ENCODE measurements at places on chromosomes 3 and 15. TPM values are rescaled to one million over a fixed set of nuclear protein-coding genes. Genes with fewer than 3 reads are reported as not detected.

Gene GLDN
- total RNA-seq: 8.4 TPM

Gene LRTM1
- total RNA-seq: not detected

Gene USF3
- total RNA-seq: 12.9 TPM

Gene PCOLCE2
- 64.1 TPM for total RNA-seq

Gene GPR156
- not detected for total RNA-seq

Gene STRC
- total RNA-seq: not detected

Gene CAV3
- 34.0 TPM for total RNA-seq

Gene ADGRG7
- total RNA-seq: not detected

Gene VWA5B2
- not detected for total RNA-seq

Gene PLSCR5
- not detected for total RNA-seq

Gene SMCO1
- 78.6 TPM for total RNA-seq

Gene AMOTL2
- 61.9 TPM for total RNA-seq

Gene C3orf49
- not detected for total RNA-seq

Gene C3orf52
- 1.8 TPM for total RNA-seq

Gene SLCO3A1
- total RNA-seq: 45.9 TPM

Gene NR2E3
- not detected for total RNA-seq

Gene SNAPC5
- total RNA-seq: 40.8 TPM

Gene FAM131A
- total RNA-seq: 33.4 TPM

Gene DISP2
- 3.9 TPM for total RNA-seq

Gene PIGZ
- 2.8 TPM for total RNA-seq

Gene ACOX2
- total RNA-seq: 33.4 TPM

DNA sequence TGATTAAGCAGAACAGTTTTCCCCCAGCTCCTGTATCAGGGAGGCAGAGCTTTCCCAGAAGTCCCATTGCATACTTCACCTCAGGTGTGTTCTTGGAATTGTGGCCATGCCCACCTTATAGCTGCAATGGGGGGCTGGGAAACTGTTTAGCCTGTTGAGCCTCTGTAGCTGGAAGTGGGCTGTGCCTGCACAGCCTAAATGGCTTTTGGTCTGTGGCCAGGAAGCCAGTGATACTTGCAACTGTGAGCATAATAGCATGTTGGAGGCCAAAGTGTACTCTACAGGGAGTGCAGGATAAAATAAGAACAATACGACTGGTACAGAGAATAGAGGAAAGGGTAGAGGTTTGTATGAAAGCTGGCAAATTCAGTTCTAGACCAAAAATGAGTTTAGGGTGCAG is 248.5 kb downstream of the PTPRG start:
- no peak for DNase-seq

GRCh38 chr3:187811585-187812250 is 66.5 kb upstream of the BCL6 start:
- DNase-seq: no peak

- peak; percentile 62 for DNase-seq
Observed at GRCh38 chr15:55741833-55742497, 987 bp downstream of the PRTG start.

- DNase-seq: no peak
Observed at GRCh38 chr15:100994597-100995446, 75.7 kb downstream of the LRRK1 start.

DNA sequence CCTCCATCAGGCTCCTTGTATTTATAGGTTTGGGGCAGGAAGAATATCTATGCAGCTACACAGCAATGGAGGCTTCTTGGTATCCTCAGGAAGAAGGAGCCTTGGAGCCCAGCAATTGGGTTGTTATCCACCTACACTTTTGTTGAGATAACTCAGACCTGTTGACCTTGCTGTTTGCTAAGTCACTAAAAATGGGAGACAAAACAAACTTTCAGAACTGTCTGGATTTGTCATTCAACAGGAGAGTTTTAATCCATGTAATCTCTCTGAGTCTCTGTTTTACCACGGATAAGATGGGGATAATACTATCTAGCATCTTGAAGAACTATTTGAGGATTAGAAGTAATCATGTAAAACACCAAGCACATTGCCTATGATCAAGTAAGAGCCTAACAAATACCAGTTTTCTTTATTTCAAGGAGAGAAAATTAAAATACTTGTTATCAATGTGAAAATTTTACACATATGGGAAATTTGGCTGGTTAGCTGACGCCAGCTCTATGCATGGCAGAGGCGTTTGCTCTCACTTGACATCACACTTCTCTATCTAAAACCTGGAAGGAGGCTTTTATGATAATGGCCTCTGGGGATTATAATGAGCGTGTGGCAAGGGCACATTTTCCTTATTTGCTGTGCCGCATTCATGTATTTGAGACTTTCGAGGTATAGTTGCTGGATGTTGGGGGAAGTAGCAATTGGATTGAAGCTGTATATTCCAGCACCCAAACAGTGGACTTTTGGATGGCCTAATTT is 215.6 kb downstream of the PDCD6IP start:
- no peak for DNase-seq

- DNase-seq: no peak
Observed at GRCh38 chr15:98003996-98004395, 43.5 kb downstream of the ARRDC4 start.

DNA sequence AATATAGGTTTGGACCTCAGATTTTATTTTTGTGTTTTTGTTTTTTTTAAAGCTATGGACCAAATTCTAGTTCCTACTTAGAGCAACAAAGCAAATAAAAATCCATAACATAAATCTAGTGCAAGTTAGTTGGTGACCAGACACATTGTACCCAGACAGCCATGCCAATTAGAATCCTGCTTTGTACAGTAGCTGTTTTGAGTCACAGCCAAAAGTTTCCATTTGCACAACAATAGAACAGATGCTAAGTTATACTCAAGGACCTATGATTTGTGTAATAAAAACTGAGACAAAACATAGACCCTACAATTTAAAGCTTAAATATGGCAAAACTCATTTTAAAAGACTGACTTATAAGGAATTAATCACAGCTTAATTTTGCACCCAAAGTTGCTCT is 513.1 kb upstream of the CBLB start:
- no peak for DNase-seq

DNA sequence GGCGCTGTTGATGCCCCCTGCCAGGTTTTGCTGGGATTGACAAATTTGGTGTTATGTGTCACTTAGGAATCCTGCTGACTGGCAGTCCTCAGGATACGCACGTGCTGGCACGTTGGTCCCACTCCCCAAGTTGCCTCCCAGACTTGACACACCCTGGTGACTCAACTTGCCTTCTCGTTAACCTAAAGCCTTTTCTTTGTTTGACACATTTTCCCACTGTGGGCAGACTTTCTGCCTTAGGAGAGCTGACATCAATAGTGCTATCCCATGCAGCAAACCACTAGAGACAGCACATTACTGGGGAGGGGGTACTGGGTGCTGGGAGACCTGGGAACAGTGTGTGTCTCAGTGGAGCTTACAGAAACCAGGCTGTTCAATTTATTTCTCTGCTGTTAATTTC is 104.3 kb downstream of the OXNAD1 start:
- no peak for DNase-seq

DNA sequence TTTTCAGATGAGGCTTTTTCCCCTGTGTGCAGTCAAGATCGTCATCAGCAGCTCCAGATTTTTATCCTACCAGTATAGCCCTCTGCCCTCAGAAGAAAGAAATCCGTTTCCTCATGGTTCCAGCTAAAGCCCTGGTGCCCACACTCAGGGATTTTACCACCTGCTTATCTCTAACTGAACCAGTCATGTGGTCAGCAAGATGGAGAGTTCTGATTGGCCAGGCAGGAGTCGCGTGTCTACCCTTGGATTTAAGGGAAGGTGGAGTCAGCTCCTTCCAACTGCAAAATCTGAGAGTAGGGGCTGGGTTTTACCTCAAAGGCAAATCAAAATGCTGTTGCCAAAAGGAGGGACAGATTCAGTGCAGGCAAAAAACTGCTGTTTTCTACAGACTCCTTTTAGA is 135.3 kb downstream of the LRTM1 start:
- DNase-seq: no peak

GRCh38 chr3:139506766-139507165 is 30.4 kb upstream of the RBP2 start:
- no peak for DNase-seq

- DNase-seq: peak; percentile 89
Observed at GRCh38 chr3:179322286-179323196, at the start of gene ZNF639. TSS of gene ZNF639 (plus strand) at chr3:179323031. CDS start at chr3:179328294, 5,263 bp downstream.

DNA sequence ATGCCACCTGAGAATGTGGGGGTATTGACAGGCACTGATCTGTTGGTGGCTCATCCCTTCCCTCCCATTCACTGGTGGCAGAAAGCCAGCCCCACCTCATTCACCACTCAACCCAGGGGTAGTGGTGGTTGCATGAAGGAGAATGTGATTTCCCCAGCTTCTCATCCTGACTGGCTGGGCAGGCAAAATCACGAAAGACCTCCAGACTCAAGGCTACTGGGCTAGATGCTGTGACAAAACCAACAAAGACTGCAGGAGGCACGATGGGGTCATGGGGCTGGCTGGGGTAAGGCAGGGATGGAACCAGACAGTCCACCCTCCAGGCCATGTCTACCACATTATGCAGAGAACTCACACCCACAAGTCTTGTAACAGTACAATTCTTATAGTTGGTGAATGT is 33.9 kb downstream of the FSTL1 start:
- DNase-seq: no peak

DNA sequence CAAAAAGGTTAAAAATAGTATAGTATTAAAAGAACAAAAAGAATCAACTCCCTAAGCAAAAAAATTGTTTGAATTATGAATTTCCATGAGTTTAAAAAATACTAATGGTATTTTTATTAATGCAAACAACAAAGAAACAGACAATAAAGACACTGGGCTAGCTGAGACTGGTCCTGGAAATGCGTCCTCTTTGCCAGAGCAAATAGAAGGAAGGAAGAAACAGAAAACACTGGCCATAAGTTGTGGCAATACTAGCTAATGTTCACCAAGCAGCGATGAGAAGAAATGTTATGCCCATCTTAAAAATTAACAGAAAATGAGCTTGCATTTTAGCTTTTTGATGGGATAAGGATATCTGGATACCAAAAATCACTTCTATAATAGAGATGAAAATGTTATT is 88.6 kb downstream of the TBL1XR1 start:
- DNase-seq: no peak

DNA sequence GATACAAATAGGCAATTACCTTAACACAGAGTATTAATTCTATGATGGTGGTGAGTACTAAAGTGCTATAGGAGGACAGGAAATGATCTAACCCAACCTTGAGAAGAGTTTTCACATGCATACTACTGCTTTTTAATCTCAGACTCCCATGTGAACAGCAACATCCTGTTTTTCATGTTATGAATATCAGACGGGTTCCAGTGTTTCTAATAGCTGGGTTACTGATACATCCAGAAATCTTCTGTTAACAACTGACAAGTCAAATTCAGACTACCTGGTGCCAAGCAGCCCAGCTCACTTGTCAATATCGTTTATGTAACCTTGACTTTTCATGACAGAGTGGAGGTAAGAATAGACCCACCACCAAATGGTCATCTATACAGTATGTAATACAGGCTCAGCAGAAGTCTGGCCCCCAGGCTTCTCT is 220.2 kb upstream of the COL8A1 start:
- no peak for DNase-seq

DNA sequence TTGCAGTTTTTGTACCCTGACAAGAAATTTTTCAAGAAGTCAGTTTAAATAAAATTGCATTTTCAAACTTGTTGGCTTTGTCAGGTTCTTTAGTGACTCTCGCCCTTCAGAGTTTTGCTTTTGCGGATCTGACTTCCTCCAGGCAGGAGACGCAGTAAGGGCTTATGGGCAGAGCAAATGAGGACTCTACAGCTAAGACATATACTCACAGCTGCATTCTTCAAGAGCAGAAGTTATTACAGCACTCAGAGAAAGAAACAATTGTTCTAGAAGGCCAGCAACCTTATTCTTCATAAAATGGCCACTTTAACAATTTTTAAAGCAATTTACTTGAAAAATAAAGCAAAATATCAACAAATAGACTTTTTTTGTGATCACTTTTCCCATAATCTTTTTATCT is 438.8 kb upstream of the THRB start:
- DNase-seq: no peak

DNA sequence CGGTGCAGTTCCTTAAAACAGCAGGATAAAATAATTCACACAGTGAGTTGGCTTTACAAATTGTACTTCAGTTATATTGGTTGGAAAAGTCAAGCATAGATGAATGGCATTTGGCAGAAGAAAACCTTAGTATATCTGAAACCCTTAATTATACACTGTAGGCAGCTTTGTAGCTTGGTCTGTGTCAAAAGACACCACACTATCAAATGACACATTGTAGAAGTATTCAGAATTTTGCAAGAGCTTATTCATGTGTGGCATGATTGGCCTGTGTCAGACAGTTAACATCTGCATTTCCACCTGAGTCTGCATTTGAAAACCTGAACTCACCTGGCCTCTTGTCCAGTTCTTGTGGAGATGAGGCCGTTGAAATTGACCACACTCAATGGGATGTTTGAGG is 13.8 kb downstream of the TMEM266 start:
- no peak for DNase-seq

- no peak for DNase-seq
Observed at GRCh38 chr15:80411788-80412288, 7.7 kb downstream of the ARNT2 start.

- no peak for DNase-seq
Observed at GRCh38 chr3:121719423-121719822, 30.1 kb downstream of the GOLGB1 start.

DNA sequence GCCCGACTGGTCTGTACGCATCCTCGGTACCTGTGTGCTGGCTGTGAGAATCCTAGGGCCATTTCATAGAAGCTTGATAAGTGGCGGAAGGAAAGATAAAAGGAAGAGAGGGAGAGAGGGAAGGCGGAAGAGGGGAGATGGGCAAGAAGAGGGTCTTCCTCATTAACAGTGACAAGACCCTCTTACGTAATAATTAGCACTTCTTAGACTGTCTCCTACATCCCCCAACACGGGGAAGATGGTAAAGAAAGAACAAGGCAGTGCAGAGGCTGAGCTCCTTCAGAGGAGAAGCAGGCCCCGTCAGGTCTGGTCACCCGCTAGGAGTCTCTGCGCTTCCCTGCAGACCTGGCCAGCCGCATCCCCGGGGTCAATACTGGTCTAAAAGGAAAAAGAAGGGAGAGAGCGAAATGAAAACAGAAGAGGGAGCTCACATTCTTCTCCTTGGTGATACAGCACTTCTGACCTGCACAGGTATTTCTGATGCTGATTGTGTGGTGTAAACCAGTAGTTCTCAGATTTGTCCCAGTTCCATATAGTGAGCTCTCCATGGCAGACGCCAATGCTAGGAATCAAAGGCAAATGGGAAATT is 19.0 kb upstream of the FAM240A start:
- no peak for DNase-seq

DNA sequence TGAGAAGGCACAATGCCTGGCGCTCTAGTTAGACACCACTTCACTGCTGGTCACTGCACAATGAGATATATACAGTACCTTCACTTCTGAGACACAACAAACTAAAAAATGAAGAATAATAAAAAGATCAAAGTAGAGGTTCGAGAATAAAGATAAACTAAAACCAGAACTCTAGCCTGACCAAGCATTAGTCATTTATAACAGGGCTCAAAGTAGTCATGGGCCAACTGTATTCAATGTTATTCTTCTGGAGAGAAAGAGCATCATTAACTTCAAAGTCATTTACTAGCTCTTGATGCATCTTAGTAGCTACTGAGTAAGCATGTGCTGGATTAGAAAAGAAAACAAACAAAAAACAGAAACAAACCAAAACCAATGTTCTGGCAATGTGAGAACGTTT is 145.2 kb downstream of the SSR3 start:
- no peak for DNase-seq

GRCh38 chr3:66482018-66482404 is 18.8 kb downstream of the LRIG1 start:
- DNase-seq: no peak

GRCh38 chr3:184289426-184289938 is 9.6 kb upstream of the PSMD2 start:
- no peak for DNase-seq

- peak; percentile 96 for DNase-seq
Observed at GRCh38 chr3:105366326-105367062, at the start of gene ALCAM. TSS of gene ALCAM (plus strand) at chr3:105366909.

Measured in Right ventricle myocardium inferior (tissue), 1 donor.